ENCODE measurements at places on chromosomes 13 and 19.

GRCh38 chr13:49441846-49442245 is 2.0 kb downstream of the CAB39L start:
- no peak for DNase-seq

- no peak for DNase-seq
Measured at GRCh38 chr13:64551755-64552154, 2678.4 kb downstream of the PCDH9 start.

- no peak for DNase-seq
Measured at GRCh38 chr13:37869756-37870488, at the start of gene TRPC4. Gene TRPC4, minus strand, starts transcription at chr13:37869772. Its CDS starts 86,439 bp downstream, at chr13:37783333.

DNA sequence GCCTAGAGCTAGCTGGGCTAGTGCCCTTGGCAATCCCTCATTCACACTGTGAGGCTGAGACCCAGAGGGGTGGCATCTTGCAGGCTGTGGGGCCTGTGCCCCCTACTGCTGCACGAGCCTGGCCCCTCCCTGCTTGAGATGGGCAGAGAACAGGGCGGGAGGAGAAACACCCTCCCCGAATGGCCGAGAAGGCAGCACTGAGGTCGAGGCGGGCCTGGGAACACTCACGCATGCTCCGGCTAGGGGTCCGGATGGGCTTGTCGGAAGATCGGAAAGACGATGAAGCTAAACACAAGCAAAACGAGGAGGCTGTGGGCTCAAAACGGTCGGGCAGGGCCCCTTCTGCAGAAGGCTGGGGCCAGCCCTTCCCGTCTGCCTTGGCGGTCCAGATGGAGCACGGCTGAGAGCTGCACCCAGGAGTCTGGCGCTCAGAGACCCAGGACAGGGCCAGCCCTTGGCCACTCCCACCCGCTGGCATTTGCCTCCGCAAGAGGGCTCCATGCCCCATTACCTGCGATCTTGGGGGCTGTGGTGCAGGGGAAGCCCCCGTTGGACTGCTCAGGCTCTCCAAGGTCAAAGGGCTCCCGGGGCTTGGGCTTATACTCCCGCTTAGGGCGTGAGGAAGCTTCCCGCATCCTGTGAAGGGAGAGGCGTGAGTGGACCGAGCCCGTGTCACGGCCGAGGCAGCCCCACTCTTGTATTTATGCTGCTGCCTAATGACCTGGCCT is 18.9 kb downstream of the MPND start:
- DNase-seq, result no peak

DNA sequence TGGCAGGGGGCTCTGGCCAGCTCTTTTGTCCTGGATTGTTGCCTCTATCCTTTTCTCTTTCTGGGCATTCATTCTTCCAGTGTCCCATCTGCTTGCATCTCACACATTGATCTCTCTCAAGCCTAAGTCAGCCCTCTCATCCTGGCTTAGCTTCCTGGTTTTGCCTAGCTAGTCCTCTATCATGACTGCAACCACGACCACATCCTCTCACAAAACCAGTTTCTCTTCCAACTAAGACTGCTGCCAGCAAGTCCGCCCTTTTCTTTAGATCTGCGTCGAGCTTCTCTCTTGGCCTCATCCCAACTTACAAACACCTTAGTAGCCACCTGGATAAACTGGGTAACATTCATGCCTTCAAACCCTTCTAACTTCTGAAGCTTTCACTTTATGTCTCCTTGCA is 212.2 kb upstream of the HTR2A start:
- DNase-seq, result no peak

- no peak for DNase-seq
Measured at GRCh38 chr19:2329149-2329478, 630 bp downstream of the SPPL2B start.

DNA sequence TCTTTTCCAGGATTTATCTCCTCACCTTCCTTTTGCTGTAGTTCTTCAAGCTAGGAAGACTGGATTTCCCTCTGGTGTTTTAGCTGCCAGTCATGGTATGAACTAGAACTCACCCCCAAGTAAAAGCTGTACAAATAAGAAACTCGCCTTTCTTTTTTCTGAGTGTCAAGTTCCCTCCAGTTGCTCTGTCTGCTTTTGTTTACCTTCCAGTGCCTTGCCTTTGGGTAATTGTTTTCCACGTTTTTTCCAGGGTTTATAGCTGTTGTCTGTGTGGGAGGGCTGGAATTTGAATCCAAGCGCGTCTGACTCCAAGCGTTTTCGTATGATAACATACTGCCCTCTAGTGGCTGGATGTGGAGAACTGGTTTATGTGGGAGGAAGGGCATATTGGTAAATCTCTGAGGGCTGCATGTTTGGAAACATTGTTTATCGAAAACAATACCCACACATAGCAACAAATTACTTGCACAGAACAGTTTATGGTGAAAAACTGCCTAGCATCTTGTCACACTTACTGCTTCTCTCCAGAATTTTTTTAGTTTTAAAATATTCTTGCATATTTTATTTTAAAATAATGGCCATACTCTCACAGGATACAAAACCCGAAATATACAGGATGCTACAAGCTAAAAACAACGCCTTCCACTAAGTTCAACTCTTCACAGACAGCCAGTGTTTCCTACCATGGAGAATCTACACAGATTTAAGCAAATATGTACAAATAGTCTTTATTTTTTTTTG is 19.2 kb downstream of the RCN3 start:
- no peak for DNase-seq
